ENCODE measurements at places on chromosomes 2 and 18. TPM values are rescaled to one million over a fixed set of nuclear protein-coding genes. Genes with fewer than 3 reads are reported as not detected.

DNA sequence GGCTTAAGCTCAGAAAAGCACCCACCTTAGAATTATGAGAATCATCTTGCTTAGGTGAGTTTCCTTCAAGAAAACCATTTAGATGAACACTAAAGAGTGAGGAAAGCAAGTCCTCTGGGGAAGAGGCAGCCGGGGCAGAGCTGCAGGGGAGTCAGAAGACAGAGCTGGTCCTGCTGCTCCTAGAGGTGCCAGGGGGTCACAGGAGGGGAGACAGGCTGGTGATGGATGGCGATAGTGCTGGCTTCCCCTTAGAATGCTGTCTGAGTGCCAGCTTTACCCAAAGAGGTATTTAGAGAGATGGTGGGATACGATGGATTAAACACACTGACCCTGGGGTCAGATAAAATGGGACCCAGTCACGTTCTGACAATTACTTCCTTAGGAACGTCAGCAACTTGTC, 269.4 kb downstream of the TDRD15 start:
- H3K4me1 ChIP-seq: no peaks in the 10 kb centered on the region
- H3K27ac ChIP-seq: no peak overlapping the region
- no peak overlapping the region for H3K4me3 ChIP-seq
- H3K36me3 ChIP-seq: no peaks in the 10 kb centered on the region
- DNase-seq: no peak

DNA sequence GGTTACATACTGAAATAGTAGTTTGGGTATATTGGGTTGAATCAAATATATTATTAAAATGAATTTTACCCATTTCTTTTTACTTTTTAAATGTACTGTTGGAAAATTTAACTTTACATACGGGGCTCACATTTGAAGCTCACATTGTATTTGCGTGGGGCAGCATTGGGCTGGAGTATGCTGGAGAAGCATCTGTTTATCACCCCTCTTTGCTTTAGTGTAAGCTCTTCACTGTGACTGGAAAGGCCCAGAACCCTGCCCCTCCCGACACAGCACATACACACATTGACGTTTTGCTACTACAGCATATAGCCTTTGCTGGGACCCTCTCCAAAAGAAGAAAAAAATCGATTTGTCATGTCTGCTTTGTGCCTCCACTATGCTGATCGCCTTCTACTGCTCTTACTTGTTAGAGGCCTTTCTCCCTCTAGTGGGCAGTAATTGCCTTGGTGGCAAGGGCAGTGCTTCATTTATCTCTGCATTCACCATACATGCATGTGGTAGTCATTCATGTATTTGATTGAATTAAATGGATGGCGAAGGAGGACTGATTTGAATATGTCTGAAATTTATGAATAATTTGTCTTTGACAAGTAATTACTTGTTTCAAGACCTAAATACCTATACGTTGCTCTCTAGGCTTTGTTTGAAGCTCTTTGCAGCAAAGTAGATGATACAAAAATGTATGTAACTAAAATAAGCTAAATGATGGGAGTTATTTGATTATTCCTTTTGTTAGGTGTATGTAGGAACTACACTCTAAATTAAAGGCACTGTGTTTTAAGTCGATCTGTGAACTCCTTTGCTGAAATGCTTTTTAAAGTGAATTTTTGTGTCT, 37.4 kb downstream of the VAPA start:
- H3K36me3 ChIP-seq: peaks cover 57% of the 10 kb centered on the region
- H3K4me3 ChIP-seq: no peak overlapping the region
- H3K27ac ChIP-seq: peak overlapping the region; percentile 70
- no peaks in the 10 kb centered on the region for H3K27me3 ChIP-seq
- DNase-seq: peak; percentile 41

DNA sequence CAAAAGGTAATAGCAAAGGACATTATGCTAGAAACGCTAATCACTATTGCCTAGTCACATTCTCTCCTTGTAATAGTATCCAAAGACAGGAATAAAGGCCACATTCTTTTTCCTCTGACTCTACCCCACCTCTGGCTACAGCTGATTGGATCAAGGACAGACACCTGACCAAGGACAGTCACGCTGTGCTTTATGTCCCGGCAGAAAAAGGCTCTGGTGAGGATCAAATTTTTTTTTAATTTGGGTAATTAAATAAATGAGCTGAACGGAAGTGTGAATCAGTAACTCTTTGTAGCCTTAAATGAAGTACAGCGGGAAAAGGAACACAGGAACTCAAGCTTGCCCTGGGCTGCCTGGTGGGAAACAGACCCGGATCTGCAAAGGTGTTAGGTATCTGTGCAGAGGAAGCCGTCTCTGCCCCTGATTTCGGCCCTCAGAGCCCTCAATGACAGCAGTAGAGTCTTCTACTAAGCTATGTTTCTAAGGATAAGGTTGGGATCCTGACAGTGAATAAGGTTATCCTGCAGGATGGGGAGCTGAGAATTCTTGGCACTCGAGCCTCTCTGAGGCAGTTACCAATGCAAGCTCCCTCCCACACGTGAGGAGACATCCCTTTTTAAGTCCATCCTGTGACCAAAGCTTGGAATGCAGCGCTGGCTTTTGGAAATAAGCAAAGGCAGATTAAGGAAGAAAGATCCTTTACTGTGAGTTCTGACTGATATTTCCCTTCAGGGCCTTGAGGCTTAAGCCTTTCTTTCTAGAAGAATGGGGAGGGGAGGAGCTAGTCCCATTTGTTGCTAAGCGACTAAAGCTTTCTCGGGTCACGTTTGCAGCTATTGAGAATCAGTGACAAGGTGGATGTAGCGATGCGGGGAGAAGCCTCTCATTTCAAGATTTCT, 37.8 kb upstream of the IKZF2 start:
- peaks cover 38% of the 10 kb centered on the region for H3K4me1 ChIP-seq
- no peaks in the 10 kb centered on the region for H3K27me3 ChIP-seq
- H3K4me3 ChIP-seq: no peak overlapping the region

GRCh38 chr2:69694894-69695849, 46.8 kb upstream of the ANXA4 start:
- no peak overlapping the region for H3K4me3 ChIP-seq
- peaks cover 17% of the 10 kb centered on the region for H3K4me1 ChIP-seq
- H3K27me3 ChIP-seq: peaks cover 36% of the 10 kb centered on the region
- no peaks in the 10 kb centered on the region for H3K36me3 ChIP-seq
- DNase-seq: peak; percentile 27

GRCh38 chr2:234579231-234579962, 82.5 kb upstream of the ARL4C start:
- H3K27ac ChIP-seq: no peak overlapping the region
- no peak for DNase-seq
- H3K27me3 ChIP-seq: peaks cover 55% of the 10 kb centered on the region
- H3K4me3 ChIP-seq: no peak overlapping the region
- no peaks in the 10 kb centered on the region for H3K36me3 ChIP-seq

DNA sequence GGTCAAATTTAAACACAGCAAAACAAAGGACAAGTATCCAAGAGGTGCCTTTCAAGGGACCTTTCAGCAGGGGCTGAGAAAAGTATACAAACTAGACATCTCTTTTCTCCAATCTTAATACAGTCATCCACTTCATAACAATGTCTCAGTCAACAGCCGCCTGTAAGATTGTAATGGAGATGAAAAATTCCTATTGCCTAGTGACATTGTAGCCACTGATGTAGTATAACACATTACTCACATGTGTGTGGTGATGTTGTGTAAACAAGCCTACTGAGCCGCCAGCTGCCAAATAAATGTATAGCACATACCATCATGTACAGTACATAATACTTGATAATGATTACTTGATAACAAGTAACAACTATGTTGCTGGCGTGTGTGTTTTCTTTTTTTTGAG, 31.0 kb downstream of the VIT start:
- no peak for DNase-seq
- H3K4me1 ChIP-seq: no peaks in the 10 kb centered on the region
- H3K27me3 ChIP-seq: peaks cover 8% of the 10 kb centered on the region
- H3K27ac ChIP-seq: no peak overlapping the region
- no peak overlapping the region for H3K4me3 ChIP-seq

GRCh38 chr2:101205521-101206479, 46.9 kb upstream of the CNOT11 start:
- no peak overlapping the region for H3K4me3 ChIP-seq
- H3K4me1 ChIP-seq: peaks cover 5% of the 10 kb centered on the region
- no peaks in the 10 kb centered on the region for H3K27me3 ChIP-seq
- DNase-seq: peak; percentile 62
- peak overlapping the region; percentile 42 for H3K27ac ChIP-seq
- peaks cover 6% of the 10 kb centered on the region for H3K36me3 ChIP-seq

DNA sequence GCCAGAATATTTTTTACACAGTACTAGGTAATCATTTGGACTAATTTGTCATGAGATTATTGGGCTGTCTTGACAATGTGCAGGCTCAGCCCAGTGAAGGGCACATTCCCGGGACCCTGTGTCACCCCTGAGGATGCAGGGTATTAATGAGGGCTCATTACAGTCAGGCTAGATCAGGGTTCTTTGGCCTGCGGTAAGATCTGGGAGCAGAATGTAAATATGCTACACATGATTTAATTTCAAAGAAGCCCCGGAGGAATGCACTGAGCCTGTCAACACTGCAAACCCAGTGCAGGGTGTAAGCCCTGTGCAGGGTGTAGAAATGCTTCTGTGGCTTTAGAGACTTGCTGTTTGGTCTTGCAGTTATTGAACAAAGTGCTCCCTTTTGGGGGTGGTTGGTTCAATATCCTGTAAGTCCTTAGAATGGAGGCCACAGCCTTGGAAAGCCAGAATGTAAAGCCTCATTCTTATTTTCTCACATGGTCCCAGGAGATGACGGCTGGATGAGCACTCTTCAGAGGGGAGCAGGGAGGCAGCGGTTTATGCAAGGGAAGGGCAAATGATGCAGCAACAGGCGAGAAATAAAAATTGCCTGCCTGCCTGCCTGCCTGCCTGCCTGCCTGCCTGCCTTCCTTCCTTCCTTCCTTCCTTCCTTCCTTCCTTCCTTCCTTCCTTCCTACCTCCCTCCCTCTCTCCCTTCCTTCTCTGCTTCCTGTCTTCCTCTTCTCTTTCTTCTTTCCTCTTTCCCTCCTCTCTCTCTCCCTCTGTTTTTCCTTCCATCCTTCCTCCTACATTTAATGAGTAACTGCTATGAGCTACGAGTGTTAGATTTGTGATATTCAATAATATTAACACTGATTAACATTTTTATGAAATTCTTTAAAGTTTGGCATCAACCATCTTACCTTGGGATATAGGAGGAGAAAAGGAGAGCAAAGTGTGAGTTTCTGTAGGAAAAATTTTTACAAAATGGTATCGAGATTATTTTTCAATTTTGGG, 148.8 kb downstream of the VAPA start:
- H3K27me3 ChIP-seq: peaks cover 41% of the 10 kb centered on the region
- DNase-seq: no peak
- H3K4me3 ChIP-seq: no peak overlapping the region
- no peaks in the 10 kb centered on the region for H3K36me3 ChIP-seq
- H3K27ac ChIP-seq: no peak overlapping the region

- no peak for DNase-seq
- no peaks in the 10 kb centered on the region for H3K4me1 ChIP-seq
- H3K27ac ChIP-seq: no peak overlapping the region
Observed at GRCh38 chr2:109109342-109109741, 19.7 kb upstream of the SH3RF3 start.

DNA sequence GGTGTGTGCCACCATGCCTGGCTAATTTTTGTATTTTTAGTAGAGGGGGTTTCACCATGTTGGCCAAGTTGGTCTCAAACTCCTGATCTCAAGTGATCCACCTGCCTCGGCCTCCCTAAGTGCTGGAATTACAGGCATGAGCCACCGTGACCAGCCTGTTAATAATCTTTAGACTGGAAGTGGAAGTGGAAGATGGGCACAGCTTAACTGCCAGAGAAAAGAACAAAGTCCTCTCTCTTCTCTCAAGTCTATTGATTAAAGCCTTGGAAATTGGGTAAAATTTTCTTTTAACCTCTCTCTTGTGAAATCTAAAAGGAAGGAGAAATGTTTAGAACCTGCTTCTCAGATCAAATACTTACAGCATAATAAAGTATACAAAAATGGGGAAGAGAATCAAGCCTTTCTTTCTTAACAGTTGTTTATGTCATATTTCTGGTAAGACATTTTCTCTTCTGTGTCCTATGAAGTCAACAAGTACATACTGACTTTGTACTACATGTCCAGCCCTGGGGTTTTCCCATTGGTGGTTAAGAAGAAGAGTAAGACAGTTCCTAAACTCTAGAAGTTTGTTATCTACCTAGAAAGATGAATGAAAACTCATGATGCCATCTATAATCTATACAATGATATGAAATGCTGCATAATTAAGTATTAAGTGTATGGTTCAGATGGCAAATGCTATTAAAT, 4.6 kb downstream of the TMEM169 start:
- peaks cover 35% of the 10 kb centered on the region for H3K36me3 ChIP-seq
- no peak overlapping the region for H3K4me3 ChIP-seq
- no peaks in the 10 kb centered on the region for H3K27me3 ChIP-seq
- H3K4me1 ChIP-seq: peaks cover 58% of the 10 kb centered on the region
- no peak for DNase-seq

- no peak for DNase-seq
- no peaks in the 10 kb centered on the region for H3K4me1 ChIP-seq
- no peak overlapping the region for H3K27ac ChIP-seq
- no peak overlapping the region for H3K4me3 ChIP-seq
- no peaks in the 10 kb centered on the region for H3K36me3 ChIP-seq
Observed at GRCh38 chr18:74326231-74326630, 10.6 kb downstream of the C18orf63 start.

DNA sequence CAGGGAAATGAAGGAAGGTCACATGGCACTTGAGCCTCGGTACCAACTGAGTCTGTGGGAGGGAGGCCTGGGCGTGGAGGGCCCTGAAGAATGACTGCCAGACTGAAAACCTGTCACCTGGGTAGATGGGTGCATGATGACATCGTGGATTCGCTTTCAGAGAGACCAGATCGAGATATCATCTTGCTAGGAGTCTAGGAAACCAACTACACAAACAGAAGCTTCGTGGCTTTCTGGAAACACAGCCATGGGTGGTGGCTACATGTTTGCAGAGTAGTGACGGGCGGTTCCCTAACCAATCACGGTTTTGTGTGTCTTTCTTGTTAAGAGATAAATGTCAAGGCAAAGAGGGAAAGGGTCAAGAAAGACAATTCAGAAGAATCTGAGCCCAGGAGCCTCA, 155.0 kb downstream of the EIPR1 start:
- no peaks in the 10 kb centered on the region for H3K27me3 ChIP-seq
- no peak for DNase-seq
- no peaks in the 10 kb centered on the region for H3K36me3 ChIP-seq
- no peak overlapping the region for H3K27ac ChIP-seq
- H3K4me3 ChIP-seq: no peak overlapping the region
- no peaks in the 10 kb centered on the region for H3K4me1 ChIP-seq

DNA sequence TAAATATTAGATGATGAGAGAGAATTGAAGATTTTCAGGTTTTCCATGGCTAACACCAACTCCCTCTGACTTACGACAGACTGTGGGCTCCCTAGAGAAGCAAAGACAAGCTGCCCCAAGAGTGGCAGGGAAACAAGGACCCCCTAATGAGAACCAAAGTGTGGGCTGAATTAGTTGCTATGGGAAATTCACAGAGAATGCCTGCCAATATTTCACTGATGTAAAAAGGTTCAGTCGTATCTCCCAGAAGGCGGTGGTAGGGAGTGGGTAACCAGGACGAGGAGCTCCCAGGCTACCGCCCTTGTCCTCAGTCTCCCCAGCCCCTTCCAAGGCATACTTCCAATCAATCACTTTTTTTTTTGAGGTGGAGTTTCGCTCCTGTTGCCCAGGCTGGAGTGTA, 113.6 kb downstream of the LAMA1 start:
- H3K4me3 ChIP-seq: no peak overlapping the region
- DNase-seq: no peak
- no peaks in the 10 kb centered on the region for H3K36me3 ChIP-seq
- H3K4me1 ChIP-seq: peaks cover 9% of the 10 kb centered on the region
- no peak overlapping the region for H3K27ac ChIP-seq

FOXD4L1 gene
- 0.92 TPM for total RNA-seq

APCDD1 gene
- total RNA-seq: 0.51 TPM

AUP1 gene
- 153 TPM for total RNA-seq

RGPD4 gene
- not detected for total RNA-seq
